Activated CD4-positive, alpha-beta memory T cell treated with anti-CD3 and anti-CD28 coated beads for 36 hours (primary cell): ENCODE measurements at places on chromosomes 4 and X. TPM values are rescaled to one million over a fixed set of nuclear protein-coding genes. Genes with fewer than 3 reads are reported as not detected.

DNA sequence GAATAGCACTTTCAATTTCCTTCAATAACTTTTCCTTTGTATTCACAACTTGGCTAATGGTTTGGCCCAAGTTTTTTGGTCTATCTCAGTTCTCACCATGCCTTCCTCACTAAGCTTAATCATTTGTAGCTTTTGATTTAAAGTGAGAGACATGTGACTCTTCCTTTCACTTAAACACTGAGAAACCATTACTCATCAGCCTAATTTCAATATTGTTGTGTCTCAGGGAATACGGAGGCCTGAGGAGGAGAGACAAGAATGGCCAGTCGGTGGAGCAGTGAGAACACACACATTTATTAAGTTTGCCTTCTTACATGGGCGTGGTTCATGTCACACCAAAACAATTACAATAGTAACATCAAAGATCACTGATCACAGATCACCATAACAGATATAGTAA, 56.7 kb downstream of the TSPAN5 start:
- DNase-seq = peak; percentile 54

GRCh38 chrX:103376118-103376978, at the start of gene BEX3:
TSS of gene BEX3 (plus strand) at chrX:103376538. CDS start at chrX:103377522, 984 bp downstream.
- peak; percentile 54 for DNase-seq

- no peak for DNase-seq
These were observed 74.3 kb upstream of the ANXA3 start for GRCh38 chr4:78477276-78477675.

DNA sequence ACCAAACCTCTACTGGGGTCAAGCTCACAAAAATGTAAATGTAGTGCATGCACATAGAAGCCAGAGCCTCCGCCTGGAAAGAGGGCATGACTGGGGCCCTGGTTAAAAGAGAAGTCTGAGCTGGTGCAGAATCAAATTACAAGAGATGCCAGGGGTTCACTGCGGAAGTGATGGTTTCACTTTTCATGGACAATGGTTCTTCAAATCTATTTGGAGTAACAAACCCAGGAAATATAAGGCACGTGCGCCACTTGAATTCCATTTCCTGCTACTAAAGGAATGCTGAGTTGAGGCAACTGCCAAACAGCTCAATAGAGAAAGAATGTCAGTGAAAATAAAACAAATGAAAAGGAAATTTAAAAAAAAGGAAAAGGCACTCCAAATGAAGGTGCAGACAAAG, 79.8 kb downstream of the FUNDC1 start:
- no peak for DNase-seq

DNA sequence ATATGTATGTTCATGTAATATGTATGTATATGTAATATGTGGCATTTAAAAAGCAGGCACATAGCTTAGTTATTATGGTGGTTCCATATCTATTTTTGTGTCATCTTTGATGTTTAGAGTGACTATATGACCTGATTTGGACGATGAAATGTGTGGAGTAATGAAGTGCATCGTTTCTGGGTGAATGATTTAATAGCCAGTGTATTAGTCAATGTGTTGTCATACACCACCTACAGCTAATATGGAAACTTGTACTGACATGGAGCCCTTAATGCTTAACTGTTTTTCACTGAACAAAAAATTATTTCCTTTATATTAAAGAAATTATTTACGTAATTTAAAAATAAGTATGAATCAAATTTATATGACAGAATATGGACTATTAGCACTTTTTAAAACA, 292.3 kb upstream of the FSTL5 start:
- DNase-seq = no peak

- DNase-seq = no peak
These were observed 140.6 kb downstream of the GPM6A start for GRCh38 chr4:175671491-175671934.

DNA sequence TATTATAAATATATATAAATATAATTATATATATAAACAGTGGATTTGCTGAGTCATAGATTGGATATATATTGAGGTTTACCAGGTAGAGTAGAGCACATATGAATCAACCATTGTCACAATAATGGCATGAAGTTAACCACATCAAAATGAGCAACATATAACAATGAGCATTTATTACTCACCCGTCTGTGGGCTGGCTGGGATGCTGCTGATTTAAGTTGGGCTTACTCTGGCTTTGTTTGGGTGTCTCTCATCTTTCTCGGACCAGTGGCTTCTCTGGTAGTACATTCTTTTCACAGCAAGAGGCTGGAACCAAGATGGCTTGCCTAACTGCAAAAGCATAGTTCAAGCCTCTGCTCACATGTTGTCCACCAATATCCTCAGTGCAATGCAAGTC, 111.7 kb upstream of the TAPT1 start:
- DNase-seq = no peak

Gene SRPX
- 0.24 TPM for total RNA-seq

Gene CT83
- total RNA-seq = not detected

Gene OPRPN
- not detected for total RNA-seq

Gene CCNA2
- 100 TPM for total RNA-seq

Gene TLL1
- not detected for total RNA-seq
